Omental fat pad (tissue), 4 donors: ENCODE measurements at places on chromosomes 3 and 15. TPM values are rescaled to one million over a fixed set of nuclear protein-coding genes. Genes with fewer than 3 reads are reported as not detected.

- DNase-seq = no peak
Observed at GRCh38 chr3:156316076-156316475, 195.7 kb downstream of the KCNAB1 start.

- no peak for DNase-seq
Observed at GRCh38 chr3:9884555-9885165, 4.6 kb upstream of the CIDEC start.

The CLSTN2 gene
- 39.8 TPM for total RNA-seq

- no peak for DNase-seq
Observed at GRCh38 chr3:76383781-76384180, 598.4 kb upstream of the ZNF717 start.

DNA sequence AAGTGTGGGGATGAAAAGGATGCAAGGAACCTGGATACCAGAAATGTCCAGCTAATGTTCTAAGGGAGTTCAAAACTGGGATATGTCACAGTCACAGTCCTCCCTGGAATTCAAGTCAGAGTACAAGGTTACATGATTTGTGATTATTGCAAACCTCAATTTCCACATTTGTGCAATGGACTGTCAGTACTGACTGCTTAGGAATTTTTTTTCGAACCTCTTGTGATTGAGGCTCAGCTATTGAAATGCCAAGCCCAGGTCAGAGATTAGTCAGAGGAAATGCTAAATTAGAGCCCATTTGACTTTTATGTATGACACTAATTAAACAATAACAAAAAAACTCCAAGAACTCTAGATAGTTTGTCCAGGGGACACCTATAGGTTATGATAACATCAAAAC is 210.2 kb downstream of the THSD4 start:
- DNase-seq = no peak

DNA sequence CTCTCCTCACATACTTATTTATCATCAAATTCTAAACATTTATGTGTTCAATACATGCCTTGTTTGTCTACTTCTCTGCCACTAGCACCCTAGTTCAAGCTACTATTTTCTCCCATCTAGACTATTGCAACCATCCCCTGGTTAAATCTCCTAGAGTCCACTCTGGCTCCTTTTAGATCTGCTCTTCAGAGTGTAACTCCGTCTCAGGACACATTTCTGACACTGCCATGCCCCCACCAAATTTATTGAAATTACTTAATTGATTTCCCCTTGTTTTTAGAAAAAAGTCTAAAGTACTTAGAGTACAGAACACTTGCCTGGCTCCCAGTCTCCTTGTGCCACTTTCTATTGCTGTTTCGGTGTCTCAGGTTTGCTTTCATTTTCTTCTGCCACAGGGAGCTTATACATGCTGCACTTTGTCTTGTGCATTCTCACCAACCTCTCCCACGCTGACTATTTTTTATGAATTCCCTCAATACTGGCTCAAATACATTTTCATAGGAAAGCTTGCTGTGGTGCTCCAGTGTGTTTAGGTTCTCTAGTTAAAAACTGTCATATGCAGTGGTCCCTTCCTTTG is 792.3 kb downstream of the DIPK2A start:
- no peak for DNase-seq
